ENCODE measurements at places on chromosomes 6 and 20. TPM values are rescaled to one million over a fixed set of nuclear protein-coding genes. Genes with fewer than 3 reads are reported as not detected.

SLC17A3 gene
- 0.58 TPM for total RNA-seq

TPX2 gene
- total RNA-seq: 61.3 TPM

CASS4 gene
- total RNA-seq: 3.1 TPM

MOXD1 gene
- not detected for total RNA-seq

CST2 gene
- total RNA-seq: not detected

DNA sequence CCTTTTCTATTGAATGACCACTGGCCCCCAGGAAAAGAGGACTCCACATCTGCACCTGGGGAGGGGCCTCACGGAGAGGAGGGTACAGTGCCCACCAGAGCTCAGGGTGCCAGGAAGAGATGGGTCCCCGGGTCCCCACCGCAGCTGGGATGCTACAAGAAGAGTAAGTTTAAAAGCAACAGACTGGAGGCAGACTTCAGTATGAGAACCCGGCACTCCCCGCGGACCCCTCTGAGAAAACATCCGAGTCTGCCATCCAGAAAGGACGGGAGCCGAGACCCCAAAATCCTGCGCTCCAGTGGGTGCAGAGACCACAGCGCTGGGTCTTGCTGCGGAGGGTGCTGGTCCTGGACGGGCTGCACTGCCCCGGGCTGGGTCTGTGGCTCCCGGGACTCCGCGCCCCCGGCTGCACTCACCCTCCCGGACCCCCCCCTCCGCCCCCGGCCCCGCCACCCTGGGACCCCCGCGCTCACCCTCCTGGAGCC, 350 bp downstream of the HELZ2 start:
- peak; percentile 67 for DNase-seq

GRCh38 chr6:124069230-124069950, 265.7 kb downstream of the NKAIN2 start:
- DNase-seq: no peak

DNA sequence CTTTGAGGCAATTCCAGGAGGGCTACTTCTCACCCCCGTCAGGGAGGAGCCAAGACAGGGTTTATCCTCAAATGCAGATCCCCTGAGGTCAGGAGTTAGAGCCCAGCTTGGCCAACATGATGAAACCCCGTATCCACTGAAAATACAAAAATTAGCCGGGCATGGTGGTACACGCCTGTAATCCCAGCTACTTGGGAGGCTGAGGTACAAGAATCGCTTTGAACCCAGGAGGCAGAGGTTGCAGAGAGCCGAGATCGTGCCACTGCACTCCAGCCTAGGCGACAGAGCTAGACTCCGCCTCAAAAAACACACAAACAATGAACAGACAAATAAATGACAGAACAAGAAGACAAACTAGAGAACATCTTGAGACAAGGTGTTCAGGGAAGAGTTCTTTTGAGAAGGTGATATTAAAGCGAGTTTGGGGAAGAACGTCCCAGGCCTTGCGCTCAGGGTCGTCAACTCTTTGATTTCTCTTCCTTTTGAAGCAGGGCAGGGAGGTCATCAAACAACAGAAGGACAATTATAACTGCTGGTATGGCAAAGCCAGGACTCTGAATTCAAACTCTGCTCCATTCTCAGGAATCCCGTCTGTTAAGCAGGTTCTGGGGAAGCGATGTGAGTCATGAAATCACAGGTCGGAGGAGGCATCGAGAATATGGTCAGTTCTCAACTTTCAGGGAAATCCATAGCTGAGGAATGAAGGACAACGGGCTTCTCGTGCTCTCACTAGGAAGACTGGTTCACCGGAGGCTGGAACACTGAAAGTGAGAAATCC, 1.4 kb upstream of the RALY start:
- DNase-seq: peak; percentile 63

DNA sequence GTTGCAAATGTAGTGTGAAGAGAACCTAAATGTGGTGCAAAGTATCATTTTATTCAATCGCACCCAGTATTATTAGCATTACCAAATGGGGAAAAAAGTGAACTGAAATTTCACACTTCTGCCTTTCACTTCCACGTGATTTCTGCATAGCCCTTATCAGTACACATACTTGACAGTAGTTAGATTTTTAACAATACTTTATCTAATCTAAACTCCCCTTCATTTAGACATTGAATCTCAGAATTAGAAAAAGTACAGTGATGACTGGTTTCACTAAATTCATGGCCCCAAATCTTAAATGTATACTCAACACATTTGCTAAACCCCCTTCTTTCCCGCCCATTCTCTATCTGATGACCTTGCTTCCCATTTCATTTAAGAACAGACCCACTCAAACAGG, 14.3 kb downstream of the STX7 start:
- DNase-seq: no peak

- no peak for DNase-seq
These were observed 105.3 kb upstream of the SUPT3H start for GRCh38 chr6:45483021-45483420.

DNA sequence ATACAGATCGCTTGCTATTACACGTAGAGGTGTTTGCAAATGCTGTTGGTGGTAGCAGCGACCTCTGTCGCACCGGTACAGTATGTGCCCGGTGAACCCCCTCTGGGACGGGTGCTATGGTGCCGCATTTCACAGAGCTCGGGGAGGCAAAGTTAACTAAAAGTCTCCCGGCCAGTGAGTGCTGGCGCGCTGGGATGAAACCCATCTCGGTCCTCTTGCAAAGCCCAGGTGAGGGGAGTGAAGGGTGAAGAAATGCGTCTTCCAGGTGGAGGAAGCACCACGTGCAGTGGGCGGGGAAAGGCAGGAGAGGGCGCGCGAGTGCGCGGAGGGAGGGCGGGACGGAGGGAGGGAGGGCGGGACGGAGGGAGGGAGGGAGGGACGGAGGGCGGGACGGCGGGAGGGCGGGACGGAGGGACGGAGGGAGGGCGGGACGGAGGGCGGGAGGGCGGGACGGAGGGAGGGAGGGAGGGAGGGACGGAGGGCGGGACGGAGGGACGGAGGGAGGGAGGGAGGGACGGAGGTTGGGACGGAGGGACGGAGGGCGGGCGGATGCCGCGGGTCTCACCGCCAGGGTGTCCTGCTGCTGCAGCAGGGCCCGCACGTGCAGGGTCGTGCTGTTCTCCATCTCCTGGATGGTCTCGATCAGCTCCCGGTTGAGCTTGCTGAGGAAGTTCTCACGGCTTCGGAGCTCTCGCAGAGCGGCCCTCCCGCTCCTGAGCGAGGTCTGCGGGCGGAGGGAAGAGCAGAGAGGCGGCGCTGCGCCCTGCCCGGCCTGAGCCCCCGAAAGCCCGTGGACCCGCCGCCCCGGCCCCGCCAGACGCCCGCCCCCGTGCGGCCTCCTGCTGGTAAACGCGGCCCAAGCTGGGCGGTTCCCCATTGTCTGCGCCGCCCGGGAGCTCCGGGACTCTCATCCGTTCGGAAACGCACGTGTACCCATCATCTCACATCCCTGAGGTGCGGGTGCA, 11.7 kb downstream of the C20orf96 start:
- no peak for DNase-seq

DNA sequence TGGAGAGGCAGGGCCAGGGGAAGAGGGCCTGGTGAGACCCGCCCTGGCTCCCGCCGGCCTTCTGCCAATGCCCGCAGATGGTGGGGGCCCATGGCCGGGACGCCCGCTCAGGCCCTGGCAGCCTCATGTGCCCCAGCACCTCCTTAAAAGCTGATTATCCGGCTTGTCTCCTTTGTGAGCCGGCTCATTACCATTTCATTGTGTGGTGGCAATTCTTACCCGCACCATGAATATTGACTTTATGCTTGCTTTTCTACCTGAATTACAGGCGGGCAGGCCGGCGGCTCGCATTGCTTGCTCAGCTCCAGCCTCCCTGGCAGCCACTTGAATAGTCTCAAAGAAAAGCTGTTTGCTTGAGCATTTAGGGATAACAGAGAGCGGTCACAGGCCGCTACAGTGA, 120.0 kb upstream of the JAG1 start:
- DNase-seq: no peak

DNA sequence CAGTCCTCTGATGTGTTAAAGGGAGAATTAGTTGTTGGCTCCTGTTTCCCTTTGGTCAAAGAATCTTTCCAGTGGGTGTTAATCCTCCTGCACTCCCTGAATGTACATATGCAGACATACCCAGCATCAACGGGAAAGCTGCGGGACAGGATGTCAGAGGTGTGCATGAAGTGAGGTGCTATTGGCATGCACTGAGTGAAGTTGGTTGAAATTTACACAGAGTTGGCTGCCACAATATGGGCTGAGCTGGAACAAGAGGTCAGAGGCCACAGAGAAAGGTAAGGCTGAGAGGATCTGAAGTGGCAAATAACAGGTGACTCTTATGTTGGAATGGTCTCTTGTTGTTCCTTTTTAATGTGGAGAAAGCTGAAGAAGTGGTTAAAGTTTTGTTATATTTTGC, 82.7 kb upstream of the AKIRIN2 start:
- DNase-seq: no peak

DNA sequence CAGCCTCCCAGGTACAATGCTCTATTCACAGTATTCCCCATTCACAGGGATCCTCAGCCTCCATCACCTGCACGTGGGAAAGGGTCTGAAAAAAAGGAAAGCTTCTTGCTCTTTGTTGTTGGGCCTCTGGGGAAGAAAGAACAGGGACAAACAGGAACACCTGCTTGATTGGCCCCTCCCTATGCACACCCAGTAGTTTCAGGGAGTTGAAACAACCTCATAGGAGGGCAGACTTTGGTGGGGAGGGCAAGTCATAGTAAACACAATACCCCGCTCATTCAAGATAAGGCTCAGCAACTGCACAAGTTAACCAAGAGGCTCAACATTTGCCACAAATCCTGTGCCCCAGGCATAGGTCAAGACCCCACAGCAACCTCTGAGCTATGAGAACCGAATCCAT, 1.7 kb downstream of the GHRH start:
- no peak for DNase-seq

GRCh38 chr6:116511424-116512110, at the start of gene CALHM5:
CALHM5 (plus strand) TSS chr6:116511639; CDS start chr6:116511697, 58 bp downstream.
- DNase-seq: no peak

- DNase-seq: no peak
These were observed 64.9 kb upstream of the BTBD3 start for GRCh38 chr20:11852811-11853210.

DNA sequence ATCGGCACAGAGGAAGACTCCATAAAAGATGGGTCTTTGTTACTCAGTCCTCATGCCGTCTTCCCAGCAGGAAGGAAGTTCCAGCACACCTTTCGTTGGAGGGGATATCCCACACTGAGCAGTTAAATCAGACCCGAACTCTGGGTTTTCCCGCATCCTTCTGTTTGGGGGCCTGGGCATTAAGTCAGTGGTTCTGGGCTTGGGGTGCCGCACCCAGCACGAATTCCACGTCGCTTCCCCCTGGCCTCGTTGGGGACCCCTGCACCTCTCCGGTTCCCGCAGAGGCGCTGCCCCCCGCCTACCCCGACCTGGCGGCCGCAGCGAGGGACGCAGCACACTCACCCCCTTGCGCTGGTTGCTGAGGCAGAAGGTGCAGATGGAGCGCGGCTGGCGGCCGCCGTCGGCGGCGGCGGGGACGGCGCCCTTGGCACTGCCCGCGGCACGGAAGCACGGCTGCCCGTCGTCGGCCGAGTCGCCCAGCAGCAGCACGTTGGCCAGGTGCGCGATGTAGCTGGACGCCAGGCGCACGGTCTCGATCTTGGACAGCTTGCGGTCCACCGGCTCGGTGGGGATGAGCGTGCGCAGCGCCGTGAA, 641 bp downstream of the TCF15 start:
- DNase-seq: no peak

- no peak for DNase-seq
These were observed 24.2 kb downstream of the KLHL31 start for GRCh38 chr6:53641348-53641747.

GRCh38 chr6:110592765-110593164, 116.4 kb upstream of the SLC22A16 start:
- no peak for DNase-seq

DNA sequence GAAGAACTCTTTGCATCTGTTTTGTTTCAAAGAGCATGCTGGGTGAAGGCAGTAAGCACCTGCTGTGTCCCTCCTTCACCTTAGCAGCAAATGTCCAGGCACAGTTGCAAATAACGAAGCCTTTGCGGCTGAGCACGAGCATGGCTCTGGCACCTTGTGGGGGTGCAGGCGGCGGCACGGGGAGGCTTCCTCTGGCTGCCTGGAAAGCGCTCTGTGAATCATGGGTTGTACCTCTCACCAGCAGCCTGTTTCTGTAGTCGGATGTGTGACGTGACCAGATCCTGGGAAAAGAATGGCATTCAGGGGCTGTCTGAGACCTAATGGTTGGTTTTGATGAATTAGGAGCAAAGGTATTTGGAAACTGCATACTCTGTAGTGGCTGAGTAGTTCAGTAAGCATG, 144.8 kb downstream of the DTNBP1 start:
- no peak for DNase-seq

- DNase-seq: no peak
These were observed 736 bp downstream of the FAM217B start for GRCh38 chr20:59940956-59941294.

GRCh38 chr6:37314487-37315156, 39.2 kb upstream of the RNF8 start:
- peak; percentile 87 for DNase-seq

DNA sequence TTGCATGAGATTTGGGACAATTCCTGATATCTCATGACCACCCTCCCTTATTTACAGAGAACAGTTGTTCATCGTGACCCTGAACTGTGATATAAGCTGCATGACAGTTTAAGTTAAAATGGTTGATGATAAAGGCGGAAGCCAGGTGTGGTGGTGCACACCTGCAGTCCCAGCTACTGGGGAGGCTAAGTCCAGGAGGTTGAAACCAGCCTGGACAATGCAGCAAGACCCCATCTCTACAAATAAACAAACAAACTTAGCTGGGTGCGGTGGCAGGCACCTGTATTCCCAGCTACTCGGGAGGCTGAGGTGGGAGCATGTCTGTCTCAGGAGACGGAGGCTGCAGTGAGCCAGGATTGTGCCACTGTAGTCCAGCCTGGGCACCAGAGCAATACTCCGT, 24.1 kb downstream of the COL20A1 start:
- no peak for DNase-seq

DNA sequence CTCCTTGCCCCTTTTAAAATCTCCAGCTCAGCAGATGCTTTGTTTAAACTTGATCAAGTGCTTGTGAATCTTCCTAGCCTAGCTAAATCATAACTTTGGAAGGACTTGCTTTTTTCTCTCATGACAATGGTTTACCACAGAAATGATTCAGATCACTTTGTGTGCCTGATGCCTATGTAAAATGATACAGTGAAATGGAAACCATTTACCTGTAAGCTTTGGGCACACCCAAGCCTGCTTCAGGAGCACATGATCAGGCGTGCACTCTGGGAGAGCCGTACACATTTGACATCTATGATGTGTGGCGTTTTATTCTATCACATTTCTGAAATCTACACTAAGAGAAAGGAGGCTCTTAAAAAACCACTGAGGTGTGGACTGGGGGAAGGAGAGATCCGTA, 41.1 kb downstream of the PTPN1 start:
- peak; percentile 73 for DNase-seq
